T-helper 1 cell treated with Interleukin-12 subunit alpha and Interleukin-12 subunit beta and Interleukin-4 antibody, amounts not matched to agents 30 ng/mL and 1 ng/mL, for 36 hours (primary cell): ENCODE measurements at places on chromosomes 2 and 18. TPM values are rescaled to one million over a fixed set of nuclear protein-coding genes. Genes with fewer than 3 reads are reported as not detected.

Gene POTEE
- total RNA-seq: 1.6 and 2.0 TPM in 2 replicates

Gene LBH
- 134 and 135 TPM in 2 replicates for total RNA-seq

Gene MAPK4
- not detected in 2 replicates for total RNA-seq

Gene TAF4B
- 9.4 TPM in 2 replicates for total RNA-seq

Gene SLC14A1
- total RNA-seq: 0.44 and 0.59 TPM in 2 replicates

Gene RAB6C
- not detected in 2 replicates for total RNA-seq

Gene COL4A3
- not detected in 2 replicates for total RNA-seq

Gene PARD6G
- 0.05 TPM in 1 of 2 replicates, not detected in the other for total RNA-seq

Gene FAM161A
- total RNA-seq: 2.3 and 2.5 TPM in 2 replicates

Gene CCDC85A
- total RNA-seq: not detected in 2 replicates

Gene KLHL41
- not detected in 2 replicates for total RNA-seq

Gene SLC35F6
- 22.4 and 23.1 TPM in 2 replicates for total RNA-seq

Gene TTC32
- 14.7 and 17.7 TPM in 2 replicates for total RNA-seq

Gene TUBB8B
- not detected in 2 replicates for total RNA-seq

Gene LRRTM4
- total RNA-seq: not detected in 2 replicates

Gene C2orf72
- 0.10 TPM in 1 of 2 replicates, not detected in the other for total RNA-seq

Gene FOXD4L1
- 0.10 and 0.24 TPM in 2 replicates for total RNA-seq

Gene DPP4
- total RNA-seq: 272 and 273 TPM in 2 replicates

Gene CD226
- total RNA-seq: 121 and 125 TPM in 2 replicates

Gene RAMP1
- 11.8 and 15.0 TPM in 2 replicates for total RNA-seq

Gene CEP68
- total RNA-seq: 7.2 and 7.9 TPM in 2 replicates

Gene KIF1A
- 0.17 and 0.42 TPM in 2 replicates for total RNA-seq

Gene ARHGAP15
- total RNA-seq: 178 and 182 TPM in 2 replicates

Gene IL1B
- not detected in 2 replicates for total RNA-seq

Gene GPAT2
- 9.8 and 10.2 TPM in 2 replicates for total RNA-seq

Gene POTEJ
- total RNA-seq: not detected in 2 replicates

Gene LCT
- total RNA-seq: 0.49 and 0.74 TPM in 2 replicates

Gene GPR45
- not detected in 2 replicates for total RNA-seq

Gene TTC31
- total RNA-seq: 47.9 and 48.3 TPM in 2 replicates

Gene FTCDNL1
- 0.71 and 1.0 TPM in 2 replicates for total RNA-seq
